GOT3 (cell line): ENCODE measurements at places on chromosomes 7 and 10.

GRCh38 chr10:121096617-121097431 lies 245.7 kb downstream of the WDR11 start:
- DNase-seq, result no peak

- no peak for DNase-seq
Observed at GRCh38 chr7:121604627-121605316, 208.7 kb upstream of the FAM3C start.

DNA sequence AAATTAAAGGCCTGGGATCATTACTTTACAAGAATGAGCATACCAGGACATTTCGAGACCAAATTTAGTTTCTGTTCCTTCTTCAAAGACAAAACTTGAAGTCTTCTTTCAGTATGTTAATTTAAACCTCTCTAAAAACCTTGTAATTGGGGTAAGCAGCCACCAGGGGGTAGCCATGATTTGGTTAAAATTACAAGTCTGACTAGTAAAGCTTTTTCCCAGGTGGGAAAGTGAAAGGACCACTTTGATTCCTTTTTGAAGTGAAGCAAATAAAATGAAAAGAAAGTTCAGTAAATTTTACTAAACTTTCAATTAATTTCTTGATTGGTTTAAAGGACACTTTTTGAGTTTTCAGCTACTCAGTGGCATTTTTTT lies 294.3 kb downstream of the BBS9 start:
- DNase-seq, result no peak

DNA sequence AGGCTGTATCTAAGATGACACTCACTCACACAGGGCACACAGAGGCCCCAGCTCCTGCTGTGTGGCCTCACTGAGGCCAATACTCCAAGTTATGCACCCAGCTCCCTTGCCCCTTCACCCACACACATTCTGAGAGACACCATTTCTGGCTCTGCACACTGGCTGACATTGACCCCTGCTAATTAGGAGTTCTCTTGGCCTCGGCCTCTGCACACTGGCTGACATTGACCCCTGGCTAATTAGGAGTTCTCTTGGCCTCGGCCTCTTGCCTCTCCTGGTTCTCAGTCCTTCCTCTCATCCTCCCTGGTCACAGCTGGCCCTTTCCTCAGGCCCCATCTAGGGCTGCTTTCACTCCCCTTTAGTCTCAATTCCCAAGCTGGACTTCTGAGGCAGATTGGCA lies 97.3 kb downstream of the GRID1 start:
- no peak for DNase-seq

GRCh38 chr10:67780759-67781538 lies 57.0 kb downstream of the DNAJC12 start:
- no peak for DNase-seq

DNA sequence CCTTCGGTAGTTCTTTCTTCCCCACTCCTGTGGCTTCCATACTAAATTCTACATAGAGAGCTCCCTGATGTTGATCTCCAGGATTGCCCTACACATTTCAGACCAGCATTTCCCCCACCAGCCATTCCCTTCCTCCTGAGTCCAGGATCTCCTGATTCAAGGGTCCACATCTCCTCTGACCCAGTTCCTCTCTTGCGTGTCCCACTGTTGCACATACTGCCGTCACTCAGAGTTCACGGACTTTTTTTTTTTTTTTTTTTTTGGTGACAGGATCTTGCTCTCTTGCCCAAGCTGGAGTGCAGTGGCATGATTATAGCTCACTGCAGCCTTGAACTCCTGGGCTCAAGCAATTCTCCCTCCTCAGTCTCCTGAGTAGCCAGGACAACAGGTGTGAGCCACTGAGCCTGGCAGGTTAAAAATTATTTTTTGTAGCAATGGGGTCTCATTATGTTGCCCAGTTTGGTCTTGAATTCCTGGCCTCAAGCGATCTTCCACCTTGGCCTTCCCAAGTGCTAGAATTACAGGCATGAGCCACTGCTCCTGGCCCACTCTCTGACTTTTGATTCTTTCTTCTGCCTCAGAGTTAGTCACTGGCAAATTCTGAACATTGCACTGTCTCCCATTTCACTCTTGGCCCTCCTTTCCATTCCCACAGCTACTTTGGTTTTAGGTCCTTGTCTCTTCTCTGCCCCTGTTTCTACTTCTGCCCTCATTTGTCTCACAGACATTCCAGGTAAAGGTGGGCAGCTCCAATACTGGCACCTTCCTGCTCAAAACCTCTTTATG lies 29.6 kb upstream of the ZRANB1 start:
- DNase-seq, result no peak

DNA sequence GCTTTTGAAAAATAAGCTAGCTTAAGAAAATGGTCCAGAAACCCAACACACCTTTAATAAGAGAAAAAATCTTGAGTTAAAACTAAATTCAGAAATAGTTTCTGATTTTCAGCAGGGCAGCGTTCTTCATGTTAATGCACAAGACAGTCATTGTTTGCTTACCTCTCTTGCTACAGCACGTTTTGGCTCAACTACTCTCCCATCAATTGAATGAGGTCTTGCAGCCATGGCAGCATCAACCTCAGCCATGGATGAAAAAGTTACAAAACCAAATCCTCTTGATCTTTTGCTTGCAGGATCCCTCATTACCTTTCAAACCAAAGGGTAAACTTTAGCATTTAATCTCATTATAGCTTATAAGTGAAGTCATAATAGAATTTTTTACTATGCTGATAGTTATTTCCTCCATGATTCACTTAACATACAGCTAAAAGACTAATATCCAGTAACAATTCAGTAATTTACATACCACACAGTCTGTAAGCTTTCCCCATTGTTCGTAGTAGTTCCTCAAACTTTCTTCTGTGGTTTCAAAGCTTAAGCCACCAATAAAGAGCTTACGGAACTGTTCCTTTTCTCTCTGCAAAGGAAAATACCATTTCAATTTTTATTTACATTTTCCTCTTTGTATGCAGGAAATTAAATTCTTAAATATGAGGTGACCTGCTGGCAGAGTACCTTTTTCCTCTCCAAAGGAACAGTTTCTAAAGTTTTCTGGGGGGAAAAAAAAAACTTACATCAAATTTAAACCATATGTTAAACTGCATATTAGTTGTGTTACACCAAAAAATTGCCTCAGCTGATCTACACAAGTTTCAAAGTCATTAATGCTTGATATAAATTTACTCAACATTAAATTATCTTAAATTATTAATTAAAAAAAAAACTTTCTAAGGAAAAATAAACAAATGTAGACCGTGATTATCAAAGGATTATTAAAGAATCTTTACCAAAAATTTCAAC lies 3.1 kb downstream of the HNRNPA2B1 start:
- DNase-seq, result no peak

GRCh38 chr7:75906991-75907667 lies 7.8 kb upstream of the POR start:
- no peak for DNase-seq

- no peak for DNase-seq
Observed at GRCh38 chr7:82110146-82110840, 333.3 kb downstream of the CACNA2D1 start.
